Activated naive CD4-positive, alpha-beta T cell treated with anti-CD3 and anti-CD28 coated beads for 36 hours (primary cell): ENCODE measurements at places on chromosomes 1 and 21.

DNA sequence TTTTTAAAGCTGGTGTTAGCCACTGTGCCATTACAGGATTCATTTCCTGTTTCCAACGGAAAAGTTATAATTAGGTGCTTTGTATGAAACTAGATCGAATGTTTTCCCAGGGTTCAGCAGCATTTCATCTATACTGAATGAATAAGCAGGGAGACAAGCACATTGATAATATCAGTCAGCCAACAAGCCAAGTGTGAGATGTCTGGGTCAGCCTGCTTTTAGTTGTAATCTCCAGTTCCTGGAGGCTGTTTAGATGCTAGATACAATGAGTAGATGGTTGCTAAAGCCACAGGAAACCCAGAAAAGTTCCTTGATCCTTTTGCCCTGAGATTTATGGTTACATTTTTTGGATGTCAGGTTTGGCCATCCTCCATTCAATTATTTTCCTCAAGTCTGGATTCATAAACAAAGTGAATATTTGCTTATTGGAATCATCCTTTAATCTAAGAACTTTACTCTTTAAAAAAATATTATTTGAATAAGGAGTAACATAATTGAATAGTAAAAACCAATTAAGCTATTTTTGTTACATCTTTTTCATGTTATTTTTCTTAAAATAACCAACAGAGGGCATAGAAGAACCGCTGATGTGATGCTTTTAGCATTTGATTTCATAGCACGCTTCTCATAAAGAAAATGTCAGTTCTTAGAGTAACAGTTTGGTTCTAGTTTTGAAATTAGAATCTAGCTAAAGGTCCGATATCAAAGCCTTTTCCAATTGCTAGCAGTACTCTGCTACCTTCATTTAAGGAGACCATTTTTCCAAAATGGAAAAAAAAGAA is 76.6 kb downstream of the HSPA13 start:
- peaks cover 5% of the 10 kb centered on the region for H3K27me3 ChIP-seq
- no peak overlapping the region for H3K4me3 ChIP-seq
- no peaks in the 10 kb centered on the region for H3K36me3 ChIP-seq

DNA sequence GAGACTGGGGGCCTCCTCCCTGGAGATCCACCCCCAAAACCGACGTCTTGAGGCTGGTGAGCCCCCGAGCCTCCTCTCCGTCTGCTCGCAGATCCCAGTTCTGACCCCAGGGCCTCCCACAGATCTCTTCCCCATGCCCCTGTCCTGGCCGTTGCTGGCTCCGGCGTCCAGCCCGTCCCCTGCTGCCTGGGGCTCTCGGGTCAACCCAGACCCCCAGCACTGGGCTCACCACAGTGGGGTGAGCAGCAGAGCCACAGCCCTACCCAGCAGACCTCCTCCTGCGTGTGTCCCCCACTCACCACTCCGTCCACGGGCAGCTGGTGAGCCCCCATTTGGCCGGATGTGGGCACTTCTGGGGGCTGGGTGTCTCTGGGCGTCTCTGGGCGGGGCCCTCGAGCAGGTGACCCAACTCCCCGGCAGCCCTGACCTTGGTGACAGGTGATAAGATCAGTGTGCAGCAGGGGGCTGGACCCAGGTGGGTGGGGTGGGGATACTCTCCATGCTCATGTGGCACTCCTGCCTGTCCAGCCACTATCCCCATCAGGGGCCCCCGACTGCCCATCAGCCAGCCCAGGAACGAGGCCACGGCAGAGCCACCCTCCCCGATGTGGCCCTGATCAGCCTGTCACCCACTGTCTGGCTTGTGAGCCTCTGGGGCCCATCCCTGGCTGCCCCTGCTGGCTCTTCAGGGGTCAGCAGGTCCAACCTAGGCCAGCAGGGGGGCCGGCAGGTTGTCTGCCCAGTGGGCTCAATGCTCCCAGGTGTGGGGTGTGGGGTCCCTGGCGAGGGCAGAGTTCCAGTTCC is 709 bp downstream of the TNFRSF14 start:
- H3K36me3 ChIP-seq, result peaks cover 11% of the 10 kb centered on the region
- H3K4me3 ChIP-seq, result peak overlapping the region; percentile 93
- peak; percentile 56 for DNase-seq
- H3K27me3 ChIP-seq, result no peaks in the 10 kb centered on the region
- peak overlapping the region; percentile 99 for H3K27ac ChIP-seq

- H3K36me3 ChIP-seq, result no peaks in the 10 kb centered on the region
- no peak overlapping the region for H3K4me3 ChIP-seq
- H3K27me3 ChIP-seq, result peaks cover 5% of the 10 kb centered on the region
- H3K27ac ChIP-seq, result no peak overlapping the region
Observed at GRCh38 chr1:37147392-37147831, 113.1 kb upstream of the GRIK3 start.

GRCh38 chr1:185551008-185551407 is 183.2 kb upstream of the HMCN1 start:
- no peak overlapping the region for H3K4me3 ChIP-seq
- no peaks in the 10 kb centered on the region for H3K4me1 ChIP-seq
- H3K36me3 ChIP-seq, result no peaks in the 10 kb centered on the region
- no peak for DNase-seq

DNA sequence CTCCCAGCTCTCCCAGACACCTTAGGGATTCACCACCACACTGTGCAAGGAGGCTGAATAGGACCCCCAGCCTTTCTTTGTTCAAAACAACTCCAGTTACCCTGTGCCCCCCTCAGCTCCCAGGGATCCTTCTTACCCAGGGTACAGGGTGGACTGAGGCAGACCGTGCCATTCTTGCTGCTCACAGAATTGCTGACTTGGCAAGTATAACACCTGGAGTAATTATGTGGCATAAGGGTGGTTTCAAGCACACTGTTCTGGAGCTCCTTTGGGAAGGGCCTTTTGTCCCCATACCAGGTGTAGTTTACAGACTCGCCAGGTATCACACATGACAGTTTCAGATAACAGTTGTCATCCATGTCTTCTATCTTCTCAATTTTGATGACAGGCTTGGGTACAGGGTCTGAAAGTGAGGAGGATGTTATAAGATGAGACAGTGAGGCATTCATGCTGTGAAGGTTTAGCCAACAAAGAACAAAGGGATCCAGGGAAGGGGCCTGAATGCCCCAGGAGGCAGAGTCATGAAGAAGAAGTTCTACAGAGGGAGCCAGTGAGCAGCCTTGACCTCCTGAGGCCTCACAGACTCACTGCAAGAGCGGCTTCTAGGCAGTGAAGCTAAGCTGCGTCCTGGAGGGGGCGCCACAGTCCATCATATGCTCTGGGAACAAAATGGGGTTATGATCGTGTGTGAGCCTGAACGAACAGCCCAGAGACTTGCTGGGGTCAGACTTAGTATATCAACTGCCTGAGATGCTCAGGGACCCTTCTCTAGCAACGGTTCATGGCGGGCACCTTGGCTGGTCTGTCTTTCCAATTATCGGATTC is 30.3 kb downstream of the CD48 start:
- H3K4me3 ChIP-seq, result no peak overlapping the region
- peak overlapping the region; percentile 95 for H3K27ac ChIP-seq
- peak; percentile 96 for DNase-seq
- no peaks in the 10 kb centered on the region for H3K27me3 ChIP-seq
- peaks cover 77% of the 10 kb centered on the region for H3K4me1 ChIP-seq
- peaks cover 77% of the 10 kb centered on the region for H3K36me3 ChIP-seq

DNA sequence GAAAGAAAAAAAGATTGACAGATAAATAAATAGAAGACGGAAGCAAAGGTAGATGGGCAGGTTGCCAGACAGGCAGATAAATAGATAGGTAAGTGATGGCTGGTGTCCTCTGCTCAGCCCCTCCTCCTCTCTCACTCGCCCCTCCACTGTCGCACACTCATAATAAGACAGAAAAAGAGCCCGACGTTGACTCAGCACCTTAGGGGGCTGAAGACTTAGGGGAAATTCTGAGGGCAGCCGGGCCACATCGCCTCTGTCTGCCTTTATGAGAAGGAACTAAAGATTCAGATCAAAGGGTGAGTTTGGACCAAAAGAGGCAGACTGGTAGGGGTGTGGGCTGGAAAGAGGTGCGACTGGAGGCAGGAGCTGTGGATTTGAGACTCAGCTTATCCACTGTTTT is 158.1 kb upstream of the IGSF21 start:
- no peaks in the 10 kb centered on the region for H3K4me1 ChIP-seq
- no peaks in the 10 kb centered on the region for H3K36me3 ChIP-seq
- H3K27ac ChIP-seq, result no peak overlapping the region
- DNase-seq, result no peak
- H3K4me3 ChIP-seq, result no peak overlapping the region

- no peaks in the 10 kb centered on the region for H3K36me3 ChIP-seq
- no peak for DNase-seq
- H3K27ac ChIP-seq, result no peak overlapping the region
- no peaks in the 10 kb centered on the region for H3K27me3 ChIP-seq
Observed at GRCh38 chr1:16117936-16118335, 37.9 kb downstream of the EPHA2 start.

DNA sequence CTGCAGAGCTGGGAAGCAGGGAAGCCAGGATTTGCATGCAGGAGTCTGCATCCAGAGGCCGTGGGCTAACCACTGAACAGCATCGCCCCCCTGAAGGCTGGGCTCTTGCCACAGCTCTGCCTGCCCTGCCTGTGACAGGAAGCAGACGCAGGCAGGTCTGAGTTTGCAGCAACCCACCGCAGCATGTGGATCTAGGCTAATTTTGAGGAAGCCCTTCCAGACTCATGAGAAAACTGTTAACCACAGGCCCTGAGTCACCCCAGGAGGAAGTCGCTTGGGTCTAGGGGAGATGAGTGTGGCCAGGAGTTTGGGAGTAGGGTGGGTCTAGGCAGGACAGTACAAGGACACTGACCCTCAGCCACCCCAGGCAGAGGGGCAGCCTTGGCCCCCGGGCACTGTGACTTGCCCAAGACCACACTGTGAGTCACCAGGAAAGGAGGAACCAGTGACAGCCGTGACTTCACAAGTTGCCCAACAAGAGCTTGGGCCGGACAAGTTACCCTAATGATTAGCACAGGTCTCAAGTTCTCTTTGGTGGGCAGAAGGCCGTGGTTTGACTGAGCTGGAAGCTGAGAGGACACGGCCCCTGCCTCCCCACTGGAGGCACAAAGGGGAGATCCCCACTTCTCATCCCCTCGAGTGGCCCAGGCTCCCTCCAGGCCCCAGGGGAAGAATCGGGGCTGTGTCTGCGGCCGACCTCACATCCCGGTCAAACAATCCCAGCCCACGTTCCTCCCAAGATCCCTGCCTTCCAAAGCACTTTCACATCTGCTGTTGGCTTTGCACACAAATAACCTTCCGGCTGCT is 826 bp downstream of the LAPTM5 start:
- H3K27ac ChIP-seq, result peak overlapping the region; percentile 100
- H3K4me3 ChIP-seq, result peak overlapping the region; percentile 98
- H3K4me1 ChIP-seq, result peaks cover 76% of the 10 kb centered on the region

DNA sequence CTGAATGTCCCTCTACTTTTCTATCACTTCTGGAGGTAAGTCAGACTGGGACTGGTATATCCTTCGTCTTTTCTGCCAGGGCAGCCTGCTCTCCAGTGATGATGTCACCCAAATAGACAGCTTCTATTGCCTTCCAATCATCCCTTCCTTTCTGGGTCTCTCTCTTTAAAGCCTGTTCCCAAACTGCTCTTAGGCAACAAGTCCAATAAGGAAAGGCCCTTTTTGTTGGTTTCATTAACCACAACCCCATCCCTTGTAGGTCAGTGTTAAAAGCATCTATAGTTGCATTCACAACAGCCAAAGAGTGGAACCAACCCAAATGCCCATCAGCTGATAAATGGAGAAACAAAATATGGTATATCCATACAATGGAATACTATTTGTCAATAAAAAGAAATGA is 114.4 kb downstream of the CNIH3 start:
- H3K27me3 ChIP-seq, result no peaks in the 10 kb centered on the region
- no peaks in the 10 kb centered on the region for H3K36me3 ChIP-seq
- no peak overlapping the region for H3K4me3 ChIP-seq

DNA sequence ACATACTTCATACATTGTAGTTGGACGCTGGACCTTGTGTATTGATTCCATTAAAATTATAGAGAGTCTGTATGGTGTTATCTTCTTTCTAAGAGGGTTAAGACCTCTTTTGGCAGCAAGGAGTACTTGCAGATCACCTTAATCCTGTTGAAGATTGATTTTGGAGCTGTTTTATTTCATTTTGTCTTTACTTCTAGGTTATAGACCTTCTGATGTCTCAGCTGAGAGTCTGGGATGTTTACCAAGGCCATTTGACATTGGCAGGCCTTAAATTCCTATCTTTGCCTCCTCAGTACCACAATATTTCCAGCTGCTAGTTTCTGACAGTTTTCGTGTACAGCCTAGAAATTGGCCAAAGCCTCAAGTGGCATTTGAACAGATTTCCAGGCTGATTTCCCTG is 338.0 kb downstream of the LMO4 start:
- no peaks in the 10 kb centered on the region for H3K36me3 ChIP-seq
- no peak overlapping the region for H3K27ac ChIP-seq
- H3K4me3 ChIP-seq, result no peak overlapping the region
- H3K4me1 ChIP-seq, result no peaks in the 10 kb centered on the region
- H3K27me3 ChIP-seq, result peaks cover 5% of the 10 kb centered on the region
- no peak for DNase-seq

GRCh38 chr1:51303315-51303714 is 27.0 kb downstream of the TTC39A start:
- no peaks in the 10 kb centered on the region for H3K36me3 ChIP-seq
- H3K4me3 ChIP-seq, result no peak overlapping the region
- peaks cover 11% of the 10 kb centered on the region for H3K4me1 ChIP-seq
- DNase-seq, result no peak

DNA sequence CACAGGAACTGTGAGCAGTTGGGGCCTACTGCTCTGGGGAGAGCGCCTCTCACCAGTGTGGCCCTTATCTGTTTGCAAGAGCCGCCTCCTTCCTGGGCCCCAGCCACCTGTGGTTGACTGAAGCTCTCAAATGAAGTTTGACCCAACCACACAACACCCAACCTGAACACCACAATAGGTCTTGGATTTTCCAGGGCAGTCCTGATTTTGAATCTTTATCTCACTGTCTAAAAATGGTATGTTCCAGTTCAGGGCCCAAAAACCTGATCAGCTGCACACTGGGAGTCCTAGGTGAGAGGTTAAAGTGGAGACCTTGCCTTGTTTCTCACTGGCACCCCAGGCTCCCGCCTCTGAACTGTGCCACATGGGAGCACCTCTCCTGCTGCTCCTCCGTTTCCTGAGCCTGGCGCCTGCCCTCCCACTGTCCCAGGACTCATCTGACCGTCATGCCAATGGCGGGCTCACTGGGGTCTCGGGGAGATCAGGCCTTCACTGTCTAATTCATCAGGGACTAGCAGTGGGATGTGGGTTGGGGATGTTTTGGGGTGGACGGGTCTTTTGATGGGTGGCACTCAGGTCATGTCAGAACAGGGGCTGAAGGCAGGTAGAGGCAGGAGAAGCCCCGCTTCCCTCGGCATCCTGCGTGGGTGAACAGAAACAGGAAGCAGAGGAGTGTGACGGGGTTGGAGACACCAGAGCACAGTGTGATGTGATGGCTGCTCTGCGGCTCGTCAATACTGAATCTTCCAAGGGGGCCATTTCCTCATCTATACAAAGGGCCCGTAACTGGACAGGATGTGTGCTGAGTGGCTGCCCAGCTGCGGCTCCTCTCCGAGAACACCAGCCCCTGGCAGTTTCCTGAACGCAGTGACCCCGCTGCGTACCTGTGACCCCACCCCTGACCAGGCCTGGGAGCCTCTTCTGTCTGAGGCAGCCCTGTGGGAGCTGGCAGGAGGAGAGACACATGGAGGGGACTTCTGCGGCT is 59.6 kb upstream of the ITPKB start:
- no peaks in the 10 kb centered on the region for H3K36me3 ChIP-seq
- DNase-seq, result peak; percentile 80
- no peaks in the 10 kb centered on the region for H3K27me3 ChIP-seq
- H3K4me1 ChIP-seq, result peaks cover 29% of the 10 kb centered on the region
- peak overlapping the region; percentile 46 for H3K4me3 ChIP-seq
- H3K27ac ChIP-seq, result peak overlapping the region; percentile 82

- no peak for DNase-seq
- H3K4me1 ChIP-seq, result no peaks in the 10 kb centered on the region
- H3K4me3 ChIP-seq, result no peak overlapping the region
- no peaks in the 10 kb centered on the region for H3K36me3 ChIP-seq
- H3K27me3 ChIP-seq, result peaks cover 18% of the 10 kb centered on the region
- H3K27ac ChIP-seq, result no peak overlapping the region
Observed at GRCh38 chr1:13929313-13929712, 229.3 kb downstream of the PRDM2 start.
